Activated naive CD4-positive, alpha-beta T cell treated with anti-CD3 and anti-CD28 coated beads for 36 hours (primary cell): ENCODE measurements at places on chromosomes 4 and X.

- no peak for DNase-seq
Measured at GRCh38 chrX:142616636-142617035, 409.1 kb upstream of the SPANXN4 start.

GRCh38 chrX:97517763-97518162, 634.1 kb downstream of the RPA4 start:
- DNase-seq, result no peak

DNA sequence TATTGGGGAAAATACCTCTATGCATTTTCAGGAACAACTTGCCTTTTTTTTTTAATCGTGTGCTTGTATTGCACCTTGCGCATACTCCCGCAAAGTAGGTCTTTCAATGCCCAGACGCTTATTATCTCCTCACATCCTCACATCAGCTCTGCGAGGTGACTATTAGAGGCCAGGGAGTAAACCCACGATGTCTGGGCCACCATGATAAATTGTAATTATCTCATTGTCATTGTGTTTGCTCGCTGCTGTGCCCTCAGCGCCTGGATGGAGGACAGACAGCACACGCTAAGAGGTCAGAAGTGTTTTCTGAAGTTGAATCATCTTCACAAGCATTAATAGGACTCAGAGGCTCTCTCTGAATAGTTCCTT, 1.0 kb upstream of the RELL1 start:
- no peak for DNase-seq

DNA sequence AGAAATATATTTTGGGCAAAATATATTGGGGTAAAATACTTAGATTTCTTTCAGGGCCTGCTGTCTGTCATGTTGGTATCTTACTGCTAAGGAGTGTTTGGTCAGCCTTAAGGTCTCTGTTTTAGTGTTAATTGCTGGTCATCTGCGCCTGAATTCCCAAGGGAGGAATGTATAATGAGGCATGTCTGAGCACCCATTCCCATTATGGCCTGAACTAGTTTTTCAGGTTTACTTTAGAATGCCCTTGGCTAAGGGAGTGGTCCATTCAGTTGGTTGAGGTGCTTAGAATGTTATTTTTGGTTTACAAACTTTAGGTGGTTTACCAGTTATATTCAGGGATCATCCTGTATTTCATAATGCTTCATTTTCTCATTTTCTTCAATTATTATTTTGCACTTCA, 125.9 kb downstream of the CFAP299 start:
- DNase-seq, result no peak

DNA sequence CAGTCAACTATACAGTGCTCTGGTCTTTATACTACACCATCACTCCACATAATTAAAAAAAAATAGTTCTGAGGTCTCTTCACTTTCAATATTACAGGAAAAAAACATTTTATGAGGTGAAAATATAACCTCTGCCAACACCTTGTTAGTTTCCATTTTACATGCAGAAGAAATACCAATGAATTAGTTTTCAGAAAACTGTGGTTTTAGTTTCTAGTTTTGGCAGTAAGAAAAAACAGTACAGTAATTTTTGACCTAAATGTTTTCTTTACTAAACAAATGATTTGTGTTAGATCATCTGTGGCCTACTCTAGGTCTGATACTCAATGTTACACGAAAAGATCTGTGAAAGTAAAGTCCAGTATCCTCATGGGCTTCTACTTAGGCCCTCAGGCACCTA, 10.0 kb downstream of the SULT1E1 start:
- DNase-seq, result no peak

GRCh38 chrX:69107231-69107739, 58.0 kb downstream of the PJA1 start:
- DNase-seq, result no peak

- DNase-seq, result no peak
Measured at GRCh38 chr4:138707746-138708677, 307.6 kb upstream of the NOCT start.

DNA sequence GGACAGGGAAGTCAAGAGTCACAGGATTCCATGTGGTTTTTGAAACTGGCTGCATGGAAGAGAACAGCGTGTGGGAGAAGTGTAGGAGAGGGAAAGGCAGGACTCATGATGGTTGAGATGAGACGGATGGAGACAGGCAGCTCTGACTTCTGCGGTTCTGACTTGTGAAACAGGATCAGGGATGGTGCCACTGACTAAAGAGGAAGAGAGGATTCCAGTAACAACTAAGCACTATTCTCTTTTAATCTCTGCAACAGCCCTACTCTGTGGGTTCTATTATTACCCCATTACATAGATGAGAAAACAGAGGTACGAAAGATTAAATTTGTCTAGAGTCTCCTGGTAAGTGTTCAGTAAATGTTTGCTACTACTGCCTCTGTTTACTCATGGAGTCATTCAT, 156.3 kb downstream of the CBR4 start:
- no peak for DNase-seq

GRCh38 chr4:48247142-48247877, 22.3 kb downstream of the TEC start:
- no peak for DNase-seq
